ENCODE measurements at places on chromosomes 3 and 15.

DNA sequence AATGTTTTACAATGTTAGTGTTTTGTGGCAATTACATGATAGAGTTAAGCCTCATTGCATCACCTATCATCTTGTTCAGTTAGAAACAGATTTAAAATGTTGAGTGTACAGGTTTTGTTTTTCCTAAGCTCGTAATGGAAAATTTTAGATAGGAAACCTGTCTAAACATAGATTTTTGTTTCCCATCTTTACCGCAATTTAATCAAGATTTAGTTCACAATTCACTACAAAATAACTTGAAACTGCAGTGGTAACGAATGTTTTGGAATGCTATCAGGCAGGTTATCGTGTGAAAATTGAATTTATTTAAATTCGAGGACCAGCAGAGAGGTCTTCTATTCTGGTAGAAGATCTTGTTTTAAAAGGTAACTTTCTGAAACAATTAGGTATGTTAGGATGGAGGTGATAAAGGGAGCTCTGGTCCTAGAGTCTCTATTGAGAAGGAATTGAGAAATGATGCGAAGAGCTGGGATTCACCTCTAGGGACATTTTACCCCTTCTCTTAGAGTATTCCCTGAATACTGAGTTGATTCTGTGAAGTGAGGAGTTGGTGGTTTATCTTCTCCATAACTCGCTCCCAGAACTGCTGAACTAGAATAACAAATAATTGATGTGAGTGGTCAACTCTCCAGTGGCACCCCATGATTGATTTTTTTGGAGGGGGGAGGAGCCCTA, 1.4 kb downstream of the DOCK3 start:
- no peak for DNase-seq

- DNase-seq, result no peak
Observed at GRCh38 chr3:45978006-45978761, 17.4 kb downstream of the FYCO1 start.

- DNase-seq, result no peak
Observed at GRCh38 chr15:67744331-67745072, 80.8 kb upstream of the SKOR1 start.

GRCh38 chr15:101070502-101071273, 151.5 kb downstream of the LRRK1 start:
- DNase-seq, result no peak

GRCh38 chr15:61834076-61834697, 226.1 kb downstream of the VPS13C start:
- DNase-seq, result peak; percentile 43

DNA sequence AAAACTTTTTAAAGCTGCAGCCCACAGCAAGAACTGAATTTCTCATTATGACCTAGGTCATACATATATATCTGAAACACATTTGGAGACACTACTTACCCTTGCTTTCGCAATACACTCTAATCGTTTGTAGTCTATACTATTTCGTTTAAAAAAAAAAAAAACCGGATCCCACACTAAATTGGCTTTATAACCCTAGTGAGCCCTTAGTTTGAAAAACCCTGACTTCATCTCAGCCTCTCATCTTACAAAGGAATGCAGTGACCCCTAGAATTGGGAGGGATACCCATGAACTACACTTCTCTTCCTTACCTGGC, 4.2 kb downstream of the RARRES1 start:
- no peak for DNase-seq

DNA sequence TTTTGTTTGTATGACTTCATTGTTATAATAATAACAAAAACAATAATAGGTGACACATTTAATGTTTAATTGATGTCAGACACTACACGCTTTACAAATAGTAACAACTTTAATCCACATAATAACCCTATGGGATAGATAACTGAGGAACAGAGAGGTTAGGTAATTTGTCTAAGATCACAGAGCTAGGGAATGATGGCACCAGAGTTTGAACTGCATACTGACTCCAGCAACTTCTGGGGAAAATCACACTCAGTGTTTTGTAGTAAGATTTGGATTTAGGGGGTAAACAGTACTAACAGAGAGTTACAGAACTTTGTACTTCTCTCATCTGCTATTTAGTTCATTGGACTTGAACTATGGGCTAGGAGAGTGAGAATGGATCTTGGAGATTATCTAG, 66.0 kb downstream of the CMSS1 start:
- no peak for DNase-seq

- DNase-seq, result no peak
Observed at GRCh38 chr15:89018207-89018606, 70.0 kb upstream of the ABHD2 start.

- DNase-seq, result no peak
Observed at GRCh38 chr3:99945328-99945995, 127.8 kb downstream of the CMSS1 start.

GRCh38 chr3:10695595-10696285, 120.3 kb upstream of the SLC6A11 start:
- DNase-seq, result no peak

DNA sequence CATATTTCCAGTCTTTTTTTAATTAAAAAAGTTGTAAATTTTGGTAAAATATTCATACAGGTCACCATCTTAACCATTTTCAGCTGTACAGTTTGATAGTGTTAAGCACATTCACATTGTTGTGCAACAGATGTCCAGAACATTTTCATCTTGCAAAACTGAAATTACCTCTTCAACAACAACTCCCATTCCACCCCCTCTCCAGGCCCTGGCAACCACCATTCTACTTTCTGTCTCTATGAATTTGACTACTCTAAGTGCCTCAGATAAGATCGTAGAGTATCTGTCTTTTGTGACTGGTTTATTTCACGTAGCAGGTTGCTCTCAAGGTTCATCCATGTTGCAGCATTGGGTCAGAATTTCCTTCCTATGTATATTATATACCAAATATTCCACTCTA, 76.0 kb downstream of the SLCO3A1 start:
- no peak for DNase-seq

- DNase-seq, result no peak
Observed at GRCh38 chr3:52087731-52088130, 31.4 kb upstream of the DUSP7 start.

DNA sequence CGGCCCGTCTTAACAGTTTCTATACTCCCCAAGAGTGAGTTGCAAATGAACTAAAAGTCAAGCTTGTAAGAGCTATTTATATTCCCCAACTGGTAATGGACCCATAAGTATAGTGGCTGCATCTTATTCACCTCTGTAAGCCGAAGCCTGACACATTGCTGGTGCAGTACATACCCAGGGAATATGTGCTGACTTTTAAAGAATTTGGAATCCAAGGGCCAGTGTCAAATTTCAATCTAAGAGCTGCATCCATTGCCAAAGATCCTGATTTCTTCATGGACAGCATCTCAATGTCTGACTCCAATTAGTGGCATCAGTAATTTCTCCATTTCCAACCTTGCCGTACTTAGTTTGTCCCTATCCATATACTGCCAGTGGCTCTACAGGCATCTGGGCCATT, 42.0 kb downstream of the FRMD4B start:
- no peak for DNase-seq

DNA sequence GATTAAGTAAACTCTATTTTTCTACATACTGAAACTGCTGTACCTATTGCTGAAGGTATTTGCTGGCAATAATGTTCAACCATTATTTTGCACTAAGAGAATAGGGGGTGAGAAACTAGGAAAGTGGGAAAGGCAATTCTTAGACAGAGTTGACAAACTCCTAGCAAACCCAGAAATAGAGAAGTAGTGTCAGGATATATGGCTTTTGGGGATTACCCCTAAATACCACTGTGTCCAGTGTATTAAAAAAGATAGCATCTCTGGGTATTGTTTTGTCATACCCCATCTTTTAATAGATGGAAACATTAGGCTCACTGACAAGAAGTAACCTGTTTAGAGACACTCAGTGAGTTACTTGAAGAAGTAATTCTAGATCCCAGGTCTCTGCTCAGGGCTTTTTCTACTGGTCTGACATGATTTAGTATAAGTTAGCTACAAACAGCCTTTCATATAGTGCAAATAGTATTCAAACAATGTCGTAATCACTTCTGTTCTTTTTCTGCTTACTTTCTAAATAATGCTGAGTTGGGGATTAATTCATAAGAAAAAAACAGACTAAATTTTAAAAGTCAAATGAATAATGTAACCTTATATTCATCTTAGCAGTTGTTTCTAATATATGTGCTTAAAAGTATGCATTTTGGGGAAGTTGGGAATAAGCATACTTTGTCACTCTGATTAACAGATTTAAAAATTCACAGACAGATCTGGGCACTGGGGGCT, 107.2 kb downstream of the IL1RAP start:
- DNase-seq, result no peak

DNA sequence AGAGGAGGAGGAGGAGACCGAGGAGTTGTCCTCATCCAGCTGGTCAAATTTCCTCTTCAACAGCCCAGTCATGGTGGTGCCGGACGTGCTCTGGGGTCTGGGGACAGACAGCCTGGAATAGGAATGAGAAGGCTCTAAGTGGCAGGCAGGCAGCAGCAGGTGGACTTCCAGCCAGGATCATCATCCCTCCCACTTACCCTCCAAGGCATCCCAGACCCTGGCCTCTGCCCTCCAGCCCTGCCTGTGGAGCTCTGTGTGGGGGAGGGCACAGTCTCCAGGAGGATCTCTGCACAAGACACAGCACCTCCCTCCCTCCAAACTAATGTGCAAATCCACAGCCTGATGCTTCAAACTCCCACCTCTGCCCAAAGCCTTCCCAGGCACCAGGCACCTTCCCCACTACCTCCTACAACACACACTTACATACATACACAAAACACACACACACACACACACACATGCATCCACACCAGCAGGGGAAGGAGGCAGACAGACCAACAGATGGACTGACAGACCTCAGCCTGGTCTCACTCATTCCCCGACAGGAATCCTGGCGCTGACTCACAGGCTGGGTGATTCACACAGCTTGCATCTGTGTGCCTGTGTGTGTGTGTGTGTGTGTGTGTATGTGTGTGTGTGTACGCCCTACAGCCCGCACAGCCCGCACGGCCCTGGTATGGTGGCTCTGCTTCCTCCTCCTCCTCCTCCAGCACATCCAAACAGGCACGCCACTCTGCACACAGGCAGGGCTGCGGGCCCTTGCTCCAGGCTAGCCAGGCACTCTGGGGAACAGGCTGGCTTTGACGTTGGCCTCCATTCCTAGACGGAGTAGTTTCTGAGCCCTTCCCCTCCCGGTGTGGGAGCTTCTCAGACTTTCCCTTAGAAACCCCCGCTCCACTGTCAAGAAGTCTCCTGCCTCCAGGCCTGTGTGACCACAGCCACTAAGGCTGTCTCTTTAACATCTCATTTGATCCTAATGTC, 6.5 kb downstream of the CSRNP1 start:
- peak; percentile 52 for DNase-seq

- DNase-seq, result no peak
Observed at GRCh38 chr3:40097131-40098117, 212.1 kb upstream of the EIF1B start.

DNA sequence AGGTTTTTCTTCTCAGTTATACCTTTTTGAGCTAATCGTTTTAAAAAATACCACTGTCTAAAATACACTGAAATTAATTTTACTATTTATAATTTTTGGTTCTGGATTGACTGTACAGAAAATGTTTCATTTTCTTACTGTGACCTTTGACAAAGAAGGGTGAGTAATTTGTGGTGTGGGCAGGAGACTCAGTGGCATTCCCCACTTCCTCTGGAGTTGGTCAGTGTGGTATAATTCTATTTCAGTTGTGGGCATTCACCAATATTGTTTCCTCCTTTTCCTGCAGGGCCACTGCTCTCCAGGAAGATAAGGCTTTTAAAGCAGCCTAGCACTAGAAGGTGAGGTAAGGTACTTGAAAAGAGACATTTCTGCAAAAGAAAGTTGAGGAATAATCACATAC, 6.5 kb downstream of the DAG1 start:
- no peak for DNase-seq

- no peak for DNase-seq
Observed at GRCh38 chr3:192772240-192772894, 45.0 kb upstream of the FGF12 start.

Data from stimulated activated CD8-positive, alpha-beta memory T cell treated with anti-CD3 and anti-CD28 coated beads, Interleukin-2, amount 100 ng/mL, for 1 hour (primary cell).